ENCODE measurements at places on chromosomes 3 and 15. TPM values are rescaled to one million over a fixed set of nuclear protein-coding genes. Genes with fewer than 3 reads are reported as not detected.

DNA sequence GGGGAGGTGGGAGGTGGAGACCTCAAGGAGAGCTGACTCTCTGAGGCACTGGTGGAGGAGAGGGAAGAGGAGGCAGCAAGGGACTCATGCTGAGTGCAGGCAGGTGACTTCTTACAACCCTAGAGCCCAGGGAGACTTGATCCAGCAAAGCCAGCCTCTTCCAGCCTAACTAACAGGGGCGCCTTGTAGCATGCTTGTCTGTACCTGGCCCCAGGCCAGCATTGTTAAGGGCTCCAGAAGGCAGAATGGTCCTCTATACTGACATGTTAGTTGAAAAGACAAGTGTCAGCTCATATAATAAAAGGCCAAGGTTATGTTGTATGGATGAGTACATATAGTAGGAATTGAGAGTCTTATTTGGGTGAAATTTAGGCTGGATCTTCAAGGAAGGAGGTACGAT is 65.4 kb downstream of the CHDH start:
- no peak for ATAC-seq

GRCh38 chr15:66222273-66223198 is 31.0 kb downstream of the MEGF11 start:
- no peak for ATAC-seq

GRCh38 chr3:108127301-108127988 is 36.6 kb upstream of the CD47 start:
- peak; percentile 27 for ATAC-seq

GRCh38 chr15:48395521-48396011 is 64.3 kb downstream of the DUT start:
- no peak for ATAC-seq

- peak; percentile 15 for ATAC-seq
These were observed 54.3 kb downstream of the BDH1 start for GRCh38 chr3:197501496-197501878.

- ATAC-seq, result no peak
These were observed 548.2 kb downstream of the FOXP1 start for GRCh38 chr3:71035314-71035713.

- ATAC-seq, result peak; percentile 78
These were observed 27.3 kb upstream of the DMXL2 start for GRCh38 chr15:51649659-51650521.

- ATAC-seq, result no peak
These were observed 27.2 kb downstream of the CRTAP start for GRCh38 chr3:33141006-33141405.

GRCh38 chr3:71241981-71242560 is 341.5 kb downstream of the FOXP1 start:
- ATAC-seq, result no peak

DNA sequence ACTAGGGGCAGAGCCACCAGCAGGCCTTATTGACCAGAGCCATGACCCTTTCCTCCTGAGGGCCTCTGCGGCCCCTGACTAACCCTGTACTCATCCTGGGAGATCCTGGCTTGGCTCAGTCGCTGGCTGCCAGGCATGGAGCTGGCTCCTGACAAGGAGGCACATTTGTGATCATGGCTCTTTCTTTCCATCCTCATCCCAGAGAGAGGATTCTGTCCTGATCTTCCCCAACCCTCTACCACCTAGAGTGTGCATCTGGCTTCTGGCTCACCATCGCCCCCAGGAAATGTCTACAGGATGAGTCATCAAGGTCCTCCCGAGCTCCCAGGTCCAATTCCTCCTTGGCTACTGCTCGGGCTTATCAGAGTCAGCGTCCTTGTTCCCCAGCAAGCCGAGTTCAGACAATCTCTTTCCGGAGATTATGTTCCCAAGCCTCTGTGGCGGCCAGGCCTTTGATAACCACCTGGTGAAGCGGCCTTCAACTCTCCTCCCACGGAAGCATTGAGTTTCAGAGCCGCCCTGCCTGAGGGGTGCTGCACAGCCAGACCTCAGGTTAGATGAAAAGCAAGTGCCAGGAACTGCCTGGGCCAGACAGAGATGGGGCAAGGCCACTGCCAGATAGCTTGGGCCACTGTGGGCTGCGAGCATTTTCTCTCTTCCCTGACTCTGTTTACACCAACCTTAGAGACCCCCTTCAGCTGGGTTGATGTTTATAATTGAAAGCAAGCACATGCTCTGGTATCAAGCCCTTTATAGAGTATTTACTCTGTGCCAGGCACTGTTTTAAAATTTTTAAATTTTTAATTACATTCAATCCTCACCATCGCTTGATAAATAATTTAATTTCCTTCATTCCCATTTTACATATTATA is 44.3 kb upstream of the MRPS22 start:
- no peak for ATAC-seq

DNA sequence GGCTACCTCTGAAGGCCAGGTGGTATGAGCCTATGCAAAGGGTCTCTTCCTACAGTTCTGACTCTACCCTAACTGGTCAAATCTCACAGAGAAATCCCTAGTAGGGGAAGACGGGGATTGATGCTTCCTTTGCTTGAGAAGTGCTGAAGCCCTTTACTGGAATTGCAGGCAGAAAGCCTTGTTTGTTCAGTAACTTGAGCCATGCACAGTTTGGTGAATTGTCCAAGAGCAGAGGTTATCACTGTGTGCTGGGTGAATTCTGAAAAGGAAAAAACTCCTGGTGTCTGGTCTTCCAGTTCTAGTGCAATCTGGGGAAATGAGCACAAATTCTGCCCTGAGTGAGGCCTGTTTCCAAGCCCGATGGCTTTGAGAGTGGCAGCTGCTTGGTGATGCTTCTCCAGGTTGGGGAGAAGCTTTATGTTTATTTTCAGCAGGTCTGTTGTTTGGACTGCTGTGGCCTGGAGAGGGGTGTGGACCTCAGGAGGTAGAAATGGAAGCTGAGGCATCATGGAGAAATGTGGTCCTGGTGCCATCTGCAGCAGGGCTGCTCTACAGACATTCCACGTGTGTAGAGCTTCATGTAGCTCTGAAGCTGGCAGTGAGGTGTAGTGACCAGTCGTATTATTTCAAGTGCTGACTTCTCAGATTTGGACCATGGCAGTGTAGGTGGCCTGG is 60.9 kb downstream of the ARNT2 start:
- no peak for ATAC-seq

DNA sequence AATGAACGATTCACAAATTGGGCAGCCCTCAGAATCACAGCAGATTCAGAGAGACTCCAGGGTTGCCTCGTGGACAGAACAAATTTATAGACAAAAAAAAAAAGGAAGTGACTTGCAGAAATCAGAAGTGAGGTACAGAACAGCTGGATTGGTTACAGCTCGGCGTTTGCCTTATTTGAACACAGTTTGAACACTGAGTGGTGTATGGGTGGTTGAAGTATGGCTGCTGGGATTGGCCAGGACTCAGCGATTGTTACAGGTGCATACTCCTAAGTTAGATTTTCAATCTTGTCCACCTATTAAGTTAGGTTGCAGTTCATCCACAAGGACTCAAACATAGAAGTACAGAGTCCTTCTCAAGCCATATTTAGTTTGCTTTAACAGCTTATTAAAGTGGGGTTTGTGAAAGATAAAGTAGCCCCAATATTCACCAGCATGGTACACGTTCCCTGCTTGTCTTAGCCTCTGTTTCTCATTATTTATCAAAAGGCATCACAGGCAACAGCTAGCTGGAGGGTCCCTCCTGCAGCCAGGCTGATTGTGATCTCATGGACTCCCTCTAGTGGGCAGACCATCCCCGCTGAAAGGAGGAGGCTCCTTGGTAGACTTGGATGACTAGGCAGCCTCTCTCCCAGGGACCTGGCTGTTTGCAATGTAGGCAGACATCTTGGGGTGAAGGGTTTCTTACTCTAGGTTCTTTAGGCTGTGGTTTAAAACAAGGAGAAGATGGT is 17.6 kb upstream of the ALDH1L1 start:
- ATAC-seq, result peak; percentile 70

- no peak for ATAC-seq
These were observed 16.3 kb upstream of the NICN1 start for GRCh38 chr3:49445391-49445790.

- ATAC-seq, result no peak
These were observed 228.7 kb upstream of the ZNF385D start for GRCh38 chr3:21979706-21980105.

DNA sequence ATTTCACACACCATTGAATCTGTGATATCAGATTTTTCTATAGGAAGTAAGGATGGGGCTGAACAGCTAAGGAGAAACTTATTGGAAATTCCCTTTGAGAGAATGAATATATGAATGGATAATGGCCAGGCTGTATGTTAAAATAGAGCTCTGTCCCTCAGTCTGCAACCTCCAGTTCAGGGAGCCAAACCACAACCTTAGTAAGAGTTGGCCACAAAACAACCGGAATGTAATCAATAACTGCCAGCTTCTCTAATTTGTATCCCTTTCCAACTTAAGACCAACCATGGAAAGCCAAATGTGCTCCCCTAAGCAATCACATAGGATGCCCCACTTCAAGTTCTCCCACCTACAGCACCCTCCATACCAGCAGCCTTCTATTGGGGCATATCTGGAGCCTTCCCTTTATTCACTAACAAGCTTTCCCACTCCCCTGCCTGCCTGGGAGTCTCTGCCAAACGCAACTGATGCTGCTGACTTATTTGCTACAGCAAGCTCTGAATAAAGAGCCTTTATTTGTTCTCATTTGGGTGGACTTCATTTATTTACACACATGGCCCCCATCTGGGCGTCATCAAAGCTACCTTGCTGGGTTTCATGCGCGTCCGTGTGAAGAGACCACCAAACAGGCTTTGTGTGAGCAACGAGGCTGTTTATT is 75.4 kb upstream of the LARS2 start:
- ATAC-seq, result no peak

DNA sequence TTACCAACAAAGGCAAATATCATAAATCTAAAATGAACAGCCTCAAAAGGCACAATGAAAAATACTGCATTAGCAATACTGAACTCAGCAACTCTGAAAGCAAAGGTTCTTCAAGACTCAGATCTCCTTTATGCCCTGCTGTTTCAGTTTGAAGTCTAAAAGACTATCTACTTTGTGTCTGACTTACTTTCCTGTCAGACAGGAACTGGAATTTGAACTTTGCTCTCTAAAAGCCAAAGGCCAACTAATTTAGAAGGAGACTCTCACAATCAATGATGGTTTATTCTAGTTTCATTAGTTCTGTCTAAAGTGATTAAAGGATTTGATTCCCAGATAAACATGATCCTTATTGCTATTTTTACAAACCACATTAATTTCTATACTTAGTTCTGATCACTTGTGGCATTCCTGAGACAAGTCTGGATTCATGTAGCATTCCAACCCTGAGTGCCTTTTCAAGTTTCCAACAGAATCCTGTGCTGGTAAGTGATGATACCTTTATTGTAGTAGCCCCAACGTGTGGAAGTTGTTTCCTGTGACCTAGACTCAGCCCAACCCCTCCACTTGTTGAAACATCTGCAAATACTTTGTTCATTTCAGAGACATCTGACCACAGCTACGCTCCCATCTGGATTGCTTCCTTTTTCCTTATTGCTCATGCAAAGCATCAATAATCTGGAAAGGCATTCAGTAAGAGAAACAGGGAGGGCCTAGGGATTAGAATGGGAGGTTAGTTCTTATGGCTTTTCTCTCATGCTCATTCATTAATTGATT is 14.9 kb upstream of the LEKR1 start:
- ATAC-seq, result no peak

GRCh38 chr3:111998636-111999483 is at the start of gene TAGLN3:
TAGLN3 (plus strand) TSS chr3:111998922; CDS start chr3:111999423, 501 bp downstream.
- no peak for ATAC-seq

DNA sequence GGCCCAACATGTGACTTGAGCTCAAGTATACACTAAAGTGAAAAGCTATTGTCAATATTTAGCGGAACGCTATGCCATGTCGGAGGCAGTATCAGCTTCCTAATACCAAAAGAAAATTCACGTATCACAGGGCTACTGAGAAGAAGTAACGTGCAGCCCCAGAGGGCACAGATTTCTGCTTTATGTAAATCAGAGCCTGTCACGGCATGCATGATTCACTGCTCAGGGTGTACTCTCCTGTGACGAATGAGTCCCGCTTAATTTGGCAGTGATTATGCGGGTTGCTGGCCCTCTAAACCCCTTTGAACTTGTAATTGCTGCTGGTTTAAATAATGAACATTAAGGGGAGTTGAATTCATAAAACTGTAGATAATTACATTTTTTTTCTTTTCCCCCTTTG is 85.3 kb downstream of the MEIS2 start:
- ATAC-seq, result no peak

GRCh38 chr15:50209809-50210208 is 27.8 kb downstream of the SLC27A2 start:
- ATAC-seq, result no peak

DNA sequence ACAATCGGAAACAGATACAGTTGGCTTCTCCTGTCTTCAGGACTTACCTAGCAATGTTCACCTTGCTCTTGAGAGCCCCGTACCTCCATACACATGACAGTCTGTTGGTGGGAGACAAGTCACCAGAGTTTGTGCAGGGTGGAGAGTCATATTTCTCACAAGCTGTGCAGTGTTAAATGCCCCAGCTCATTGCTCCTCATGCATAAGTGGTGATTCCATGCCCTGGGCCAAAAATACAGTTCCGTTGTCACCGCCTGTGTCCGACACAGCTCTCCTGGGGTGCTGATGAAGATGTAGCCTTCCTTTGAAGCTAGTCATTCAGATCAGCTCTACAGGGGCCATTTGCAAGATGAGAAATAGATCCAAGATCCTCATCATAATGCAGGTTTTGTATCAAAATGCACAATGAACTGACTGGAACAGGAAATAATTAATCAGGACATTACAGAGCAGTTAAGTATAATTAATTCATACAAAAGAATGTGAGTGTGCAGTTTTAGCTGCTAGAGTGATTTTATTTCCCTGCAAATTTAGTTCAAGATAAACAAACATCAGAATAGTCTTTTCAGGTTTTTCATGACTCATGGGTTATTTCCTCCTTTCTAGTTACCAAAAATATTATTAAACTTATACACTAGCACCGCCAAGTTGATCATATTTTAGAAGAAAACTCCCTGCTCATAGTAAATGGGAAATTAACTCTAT is 66.5 kb downstream of the CD47 start:
- no peak for ATAC-seq

DNA sequence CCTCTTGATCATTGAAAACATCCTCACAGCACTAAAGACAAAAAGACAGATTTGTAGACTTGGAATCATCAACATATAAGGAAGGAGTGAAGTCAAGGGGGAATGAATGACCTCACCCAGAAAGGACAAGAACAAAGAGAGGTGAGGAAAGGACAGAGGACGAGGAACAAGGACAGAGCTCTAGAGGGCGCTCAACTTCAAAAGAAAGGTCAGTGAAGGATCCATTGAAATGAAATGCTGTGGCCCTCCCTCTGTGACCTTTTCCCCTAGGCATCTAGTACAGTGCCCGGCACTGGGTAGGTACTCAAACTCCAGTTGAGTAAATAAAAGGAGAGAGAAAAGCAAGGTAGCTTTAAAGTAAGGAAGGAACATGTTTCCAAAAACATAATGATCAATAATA is 2.6 kb downstream of the ATP8B4 start:
- peak; percentile 71 for ATAC-seq

Gene CCDC33
- not detected for total RNA-seq

Gene LRRC57
- total RNA-seq, result 18.7 TPM

Gene SNX33
- 12.1 TPM for total RNA-seq

Gene CCDC54
- total RNA-seq, result not detected

Gene TMED3
- 41.1 TPM for total RNA-seq

Gene CIB2
- total RNA-seq, result 0.65 TPM

Gene TMEM158
- not detected for total RNA-seq
